ENCODE measurements at places on chromosomes 12 and 14.

DNA sequence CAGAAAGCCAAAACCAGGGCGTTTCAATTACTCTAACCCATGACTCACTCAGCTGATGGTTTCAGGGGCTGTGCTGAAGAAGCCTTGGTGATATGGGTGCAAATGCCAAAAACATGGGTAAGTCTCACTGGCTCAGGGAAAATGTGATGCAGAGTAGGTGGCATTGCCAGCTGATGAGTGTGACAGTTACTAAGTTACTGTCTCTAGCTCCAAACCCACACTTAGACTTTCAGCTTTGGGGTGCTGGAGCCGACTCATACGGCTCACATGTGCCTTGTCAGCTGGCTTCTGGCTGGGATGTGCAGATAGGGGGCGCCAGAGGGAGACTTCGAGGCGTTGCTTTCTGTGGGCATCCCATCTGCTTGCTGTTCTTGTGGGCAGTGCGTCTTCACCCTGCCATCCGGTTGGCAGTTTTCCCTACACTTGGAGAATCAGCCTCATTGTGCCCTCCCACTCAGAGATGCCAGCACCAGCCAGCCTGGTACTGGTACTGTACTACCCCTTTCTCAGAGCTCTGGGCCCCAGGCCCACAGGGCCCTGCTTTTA, 11.1 kb upstream of the KRT7 start:
- DNase-seq: peak; percentile 83

- no peak for DNase-seq
Observed at GRCh38 chr14:49659526-49660455, 24.7 kb upstream of the DNAAF2 start.

DNA sequence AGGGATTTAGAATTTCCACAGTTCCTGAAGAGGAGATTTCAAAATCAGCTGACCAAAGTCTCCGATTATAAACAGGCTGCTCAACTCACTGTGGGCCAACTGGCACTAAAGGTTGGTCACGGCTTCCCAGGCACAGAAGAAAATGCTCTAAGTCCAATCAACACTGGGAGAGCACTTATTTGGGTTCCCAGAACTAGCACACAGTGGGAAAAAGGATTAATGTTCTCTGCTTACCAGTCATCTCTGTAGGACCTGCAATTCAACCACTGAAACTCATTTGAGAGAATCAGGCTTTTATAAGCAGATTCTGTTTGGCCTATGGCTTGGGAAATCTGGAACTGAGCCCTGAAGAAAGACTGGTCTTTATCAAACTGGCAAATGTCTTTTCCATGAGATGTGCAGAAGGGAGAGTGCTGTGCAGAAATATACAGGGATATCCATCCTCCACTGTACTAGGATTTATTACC, 49.4 kb downstream of the ABCC9 start:
- no peak for DNase-seq

DNA sequence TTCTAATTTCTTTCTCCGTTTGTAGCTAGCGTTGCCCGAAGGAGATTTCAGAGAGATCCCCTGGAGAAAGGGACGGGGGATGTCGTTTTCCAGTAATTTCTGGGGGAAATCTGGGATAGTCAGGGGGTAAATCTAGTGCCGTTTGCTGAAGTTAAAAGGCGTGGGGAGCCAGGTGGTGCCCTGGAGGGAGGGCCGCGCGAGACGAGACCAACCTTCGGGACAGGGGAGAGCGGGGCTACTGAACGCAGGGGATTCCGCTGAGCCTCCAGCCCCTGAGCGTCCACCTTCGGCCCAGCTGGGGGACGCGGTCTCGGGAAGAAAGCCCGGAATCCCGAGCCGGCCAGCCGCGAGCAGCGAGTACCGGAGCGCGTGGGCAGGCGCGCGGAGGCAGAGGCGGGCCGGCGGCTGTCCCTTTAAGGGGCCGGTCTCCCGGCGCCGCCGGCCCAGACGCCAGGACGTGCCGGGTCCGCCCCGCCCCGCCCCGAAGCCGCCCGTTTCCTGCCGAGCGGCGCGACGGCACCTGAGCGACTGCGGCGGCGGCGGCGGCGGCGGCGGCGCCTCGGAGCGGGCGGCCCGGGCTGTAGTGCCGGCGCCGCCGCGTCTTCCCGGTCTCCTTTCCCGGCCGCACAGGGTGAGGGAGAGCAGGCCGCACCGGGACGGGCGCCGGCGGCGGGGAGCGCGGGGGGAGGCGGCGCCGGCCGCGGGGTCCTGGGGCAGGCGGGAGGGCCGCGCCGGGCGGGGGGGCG, at the start of gene KTN1:
TSS of gene KTN1 (plus strand) at position 484 of the 746 bp plus-strand sequence. CDS start 31,842 bp downstream, outside the sequence.
- peak; percentile 91 for DNase-seq

DNA sequence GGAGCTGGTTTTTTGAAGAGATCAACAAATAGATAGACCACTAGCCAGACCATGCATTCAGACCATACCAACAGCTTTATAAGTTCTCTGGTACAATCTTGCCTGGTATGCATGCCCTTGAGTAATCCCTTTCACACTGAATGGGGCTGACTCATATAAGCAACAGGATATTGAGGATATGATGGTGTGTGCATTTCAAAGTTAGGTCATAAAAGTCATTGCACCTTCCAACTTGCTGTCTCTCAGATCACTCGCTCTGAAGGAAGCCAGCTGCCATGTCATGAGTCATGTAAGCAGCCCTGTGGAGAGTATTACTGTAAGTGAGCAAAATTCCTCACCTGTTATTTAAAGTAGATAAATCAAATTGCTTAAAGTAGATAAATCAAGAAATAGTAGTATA, 45.0 kb upstream of the OR6J1 start:
- DNase-seq: peak; percentile 21

Measured in activated T-cell treated with anti-CD3 and anti-CD28 coated beads, Interleukin-2, amount 50 U/mL, for 72 hours (primary cell).